ENCODE measurements at places on chromosomes 6 and 20. TPM values are rescaled to one million over a fixed set of nuclear protein-coding genes. Genes with fewer than 3 reads are reported as not detected.

PPIL1 gene
- 65.1 TPM for total RNA-seq

RAET1L gene
- not detected for total RNA-seq

TRIM27 gene
- total RNA-seq = 64.8 TPM

GPX5 gene
- not detected for total RNA-seq

NKAIN2 gene
- not detected for total RNA-seq

MRAP2 gene
- not detected for total RNA-seq

TNFRSF21 gene
- total RNA-seq = 3.8 TPM

GSTA2 gene
- total RNA-seq = not detected

NOTCH4 gene
- total RNA-seq = 0.37 TPM

PSORS1C1 gene
- not detected for total RNA-seq

Measured in activated CD4-positive, alpha-beta T cell treated with anti-CD3 and anti-CD28 coated beads, Interleukin-2, amount 10 ng/mL, durations not matched to agents 24 days and 14 days (primary cell).